ENCODE measurements at places on chromosomes 1 and 21.

GRCh38 chr1:157852476-157852875, 10.9 kb upstream of the CD5L start:
- no peak for DNase-seq

GRCh38 chr21:35674091-35674671, 386.1 kb downstream of the SETD4 start:
- no peak for DNase-seq

DNA sequence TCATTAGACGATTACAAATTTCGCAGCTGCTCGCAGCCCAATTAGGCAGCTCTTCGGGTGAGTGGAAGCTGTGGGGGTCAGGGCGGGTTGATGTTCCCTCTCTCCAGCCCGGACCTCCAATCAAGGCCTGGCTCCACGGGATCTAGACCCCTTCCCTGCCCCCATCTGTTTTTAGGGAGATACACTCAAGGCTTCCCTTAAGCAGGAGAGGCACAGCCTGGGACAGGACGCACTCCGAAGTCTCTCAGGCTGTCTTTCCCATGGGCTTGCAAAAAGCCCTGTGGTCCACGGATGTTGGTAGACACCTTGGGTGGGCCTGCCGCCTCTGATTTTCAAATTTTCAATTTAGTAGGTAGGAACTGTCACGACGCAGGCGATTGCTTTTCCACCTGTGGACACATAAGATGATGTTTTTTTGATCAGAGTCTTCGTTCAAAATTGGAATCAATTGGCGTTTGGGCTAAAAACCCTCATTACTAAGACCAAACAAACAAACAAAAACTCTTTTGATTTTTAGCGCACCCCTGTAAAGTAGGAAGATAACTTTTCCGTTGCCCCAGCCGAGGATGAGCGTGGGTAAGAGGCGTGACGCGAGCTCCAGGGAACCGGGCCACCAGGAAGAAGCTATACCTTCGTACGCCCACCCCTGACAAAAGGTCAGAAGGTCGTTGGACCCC, 2.5 kb upstream of the LHX8 start:
- no peak for DNase-seq

GRCh38 chr1:11787251-11787803, 18.4 kb downstream of the MTHFR start:
- no peak for DNase-seq

DNA sequence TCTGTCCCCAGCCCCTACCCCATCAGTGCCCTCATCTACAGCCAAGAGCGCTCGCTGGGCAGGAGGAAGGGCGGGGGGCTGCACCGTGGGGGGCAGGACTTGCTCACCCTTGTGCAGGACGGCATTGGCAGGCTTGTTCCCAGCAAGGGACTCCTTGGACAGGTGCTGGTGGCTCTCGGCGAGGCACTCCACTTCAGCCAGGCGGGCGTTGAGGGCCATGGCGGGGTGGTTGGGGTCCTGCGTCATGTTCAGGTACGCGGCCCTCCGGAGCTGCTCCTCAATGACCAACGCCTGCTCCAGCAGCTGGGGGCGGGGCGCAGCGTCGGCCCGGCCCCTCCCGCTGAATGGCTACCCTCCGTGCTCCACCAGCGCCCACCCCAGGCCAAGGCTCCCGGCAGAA, 64.0 kb downstream of the KCNAB2 start:
- no peak for DNase-seq

DNA sequence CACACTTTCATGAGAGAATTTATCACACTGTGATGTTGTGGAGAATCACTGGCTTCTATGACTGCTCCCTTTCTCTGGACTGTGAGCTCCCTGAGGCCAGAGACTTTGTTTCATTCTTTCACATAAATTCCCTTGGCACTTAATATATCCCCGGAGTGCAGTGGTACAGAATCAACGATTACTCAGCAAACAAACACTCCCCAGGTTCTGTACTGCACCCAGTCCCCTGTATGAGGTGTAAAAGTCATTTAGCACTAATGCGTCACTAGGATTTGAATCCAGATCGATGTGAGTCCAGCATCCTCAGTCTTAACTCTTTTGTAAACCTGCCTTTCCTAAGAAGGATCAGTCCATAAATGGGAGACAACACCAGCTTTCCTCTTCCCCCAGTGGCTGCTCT, 6.8 kb upstream of the UTP25 start:
- no peak for DNase-seq

DNA sequence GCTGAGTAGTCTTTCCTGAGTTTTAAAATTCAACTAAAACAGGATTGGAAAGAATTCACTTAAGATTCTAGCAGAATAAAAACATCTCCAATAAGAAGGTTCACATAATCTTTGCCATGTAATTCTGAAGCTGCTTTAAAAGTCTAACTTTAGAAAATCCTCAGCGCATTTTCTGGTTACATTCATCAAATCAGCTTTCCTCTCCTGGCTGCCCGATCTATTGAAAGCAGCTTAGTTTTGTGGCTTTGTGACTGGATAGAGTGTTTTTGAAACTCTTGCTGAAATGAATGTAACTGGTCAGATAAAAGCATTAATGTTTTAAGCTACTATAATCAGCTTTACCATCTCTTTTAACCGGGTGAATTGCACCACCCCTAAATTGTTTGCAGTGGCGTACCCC, 66.8 kb downstream of the DOP1B start:
- no peak for DNase-seq

DNA sequence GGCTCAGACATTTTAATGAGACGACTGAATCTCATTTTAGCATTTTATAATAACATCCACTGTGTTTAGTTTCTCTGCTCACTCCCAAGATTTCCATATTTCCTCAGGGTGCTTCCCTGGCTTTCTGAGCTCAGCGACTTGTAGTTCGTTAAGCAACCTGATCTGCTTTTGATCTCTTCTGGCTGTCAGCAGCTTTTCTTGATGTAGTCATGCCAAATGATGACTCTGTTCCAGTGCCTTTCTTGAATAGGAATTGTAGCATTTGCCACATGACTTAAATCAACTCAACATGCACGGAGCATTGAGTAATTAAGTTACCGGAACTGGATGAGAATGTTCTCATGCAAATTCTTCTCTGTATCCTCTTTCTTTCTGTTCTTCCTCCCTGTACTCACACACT, 246.1 kb downstream of the FMN2 start:
- no peak for DNase-seq

GRCh38 chr1:162386292-162387225, 5.0 kb downstream of the C1orf226 start:
- DNase-seq: no peak

- no peak for DNase-seq
These were observed 171.6 kb downstream of the NTPCR start for GRCh38 chr1:233121947-233122559.

DNA sequence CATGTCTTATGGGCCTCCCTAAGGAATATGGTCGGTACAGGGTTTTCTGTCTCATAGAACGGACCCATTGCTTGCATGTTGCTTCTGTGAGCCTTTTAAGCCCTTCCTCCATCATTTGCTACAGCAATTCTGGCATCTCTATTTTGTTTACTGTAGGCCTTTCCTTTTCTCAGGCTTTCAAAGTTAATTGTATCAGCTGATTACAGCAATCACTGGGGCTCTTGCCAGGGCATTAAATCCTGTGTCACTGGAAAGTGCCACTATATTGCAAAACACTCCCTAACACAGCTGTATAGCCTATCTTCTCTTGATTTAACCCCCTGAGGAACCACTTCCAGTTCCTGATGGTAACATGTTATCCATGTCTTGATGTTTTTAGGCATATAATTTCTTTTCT, 156.5 kb downstream of the PDE4B start:
- DNase-seq: no peak

DNA sequence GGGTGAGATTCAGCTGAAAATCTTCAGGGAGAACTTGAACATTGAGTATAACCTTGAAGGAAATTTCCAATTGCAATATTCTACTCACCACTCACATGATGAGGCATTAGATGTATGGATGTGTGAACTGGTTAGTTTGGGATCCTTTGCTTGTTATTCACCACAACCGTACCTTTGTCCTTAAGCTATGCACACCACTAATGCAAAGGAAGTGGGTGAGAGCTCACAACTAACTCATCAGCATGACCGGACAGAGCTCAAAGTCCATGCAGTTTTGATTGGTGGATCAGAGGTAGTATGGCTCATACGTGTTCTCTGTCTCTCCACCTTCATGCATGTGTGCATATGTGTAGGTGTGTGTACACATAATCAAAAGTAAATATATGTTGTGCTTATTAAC, 43.5 kb upstream of the MROH9 start:
- no peak for DNase-seq

- DNase-seq: no peak
These were observed 31.7 kb downstream of the ARID1A start for GRCh38 chr1:26727476-26727875.

DNA sequence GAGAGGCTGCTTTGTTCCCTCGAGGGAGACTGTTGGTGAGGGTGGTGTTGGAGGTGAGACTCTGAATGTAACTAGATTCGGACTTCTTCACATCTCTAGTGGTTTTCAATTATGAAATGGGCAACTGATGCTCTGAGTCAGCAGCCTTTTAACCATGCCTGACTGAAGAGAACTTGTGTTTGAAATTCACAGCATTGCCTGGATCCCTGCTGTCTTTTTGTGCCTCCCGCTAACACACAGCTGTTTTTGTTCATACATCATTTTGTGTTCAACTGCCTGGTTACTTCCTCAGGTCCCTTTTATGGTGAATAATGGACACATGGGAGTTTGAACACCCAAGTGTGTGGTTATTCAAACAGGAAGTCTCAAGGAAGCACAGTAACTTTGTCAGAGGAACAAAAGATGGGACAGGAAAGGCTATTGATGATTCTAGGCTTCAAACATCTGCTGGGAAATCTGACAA, 16.8 kb downstream of the LAMC1 start:
- no peak for DNase-seq

- DNase-seq: no peak
These were observed 285.1 kb downstream of the TPR start for GRCh38 chr1:186089940-186090339.

DNA sequence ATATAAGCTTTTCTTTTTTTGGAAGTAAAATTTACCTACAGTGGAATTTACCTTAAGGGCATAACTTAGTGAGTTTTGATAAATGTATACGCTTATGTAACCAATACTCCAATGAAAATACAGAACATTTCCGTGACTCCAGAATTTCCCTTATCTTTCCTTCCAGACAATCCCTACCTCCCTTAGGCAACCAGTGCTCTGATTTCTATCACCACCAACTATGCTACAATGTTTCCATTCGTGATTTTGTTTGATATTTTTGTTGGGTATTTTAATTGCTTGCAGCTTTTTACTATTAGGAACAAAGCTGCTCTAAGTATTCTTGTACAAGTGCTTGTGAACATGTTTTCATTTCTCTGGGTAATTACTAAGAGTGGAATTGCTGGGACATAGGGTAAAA, 14.6 kb downstream of the IFT25 start:
- no peak for DNase-seq

DNA sequence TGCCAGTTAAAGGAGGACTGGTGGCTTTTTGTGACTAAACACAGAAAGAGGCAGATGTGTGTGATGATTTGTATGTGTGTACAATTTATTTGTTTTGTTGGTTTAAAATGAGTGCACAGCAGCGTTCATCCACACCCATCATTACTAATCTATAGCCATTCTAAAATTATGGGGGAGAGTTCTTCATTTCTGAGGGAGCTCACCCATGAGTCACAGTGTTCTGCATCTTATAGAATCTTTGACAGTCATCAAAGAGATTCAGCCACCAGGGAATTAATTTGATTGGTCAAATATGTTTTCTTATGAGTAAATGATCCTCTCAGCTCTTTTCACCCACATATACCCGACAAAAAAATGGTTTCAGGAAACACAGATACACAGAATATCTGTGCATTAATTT, 147.9 kb downstream of the GREM2 start:
- DNase-seq: no peak

GRCh38 chr1:172517081-172517480, 15.9 kb upstream of the SUCO start:
- no peak for DNase-seq

DNA sequence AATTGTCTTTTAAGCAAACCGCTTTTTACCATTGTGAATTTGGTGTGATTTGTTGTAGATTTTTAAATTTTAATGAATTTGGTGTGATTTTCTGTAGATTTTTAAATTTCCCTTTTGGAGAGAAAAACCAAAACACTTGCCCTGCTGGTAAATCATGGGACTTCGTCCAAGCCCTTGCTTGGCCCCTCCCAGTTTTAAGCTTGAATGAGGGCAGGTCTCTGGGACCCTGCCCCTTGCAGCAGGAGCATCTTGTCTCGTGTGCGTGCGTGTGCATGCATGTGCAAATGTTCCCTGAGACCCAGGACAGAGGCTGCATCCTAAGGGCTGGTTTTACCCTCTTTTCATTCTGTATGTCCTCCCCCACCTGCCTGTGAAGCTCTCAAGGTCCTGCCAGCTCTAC, 248.6 kb downstream of the GREM2 start:
- DNase-seq: no peak

GRCh38 chr21:36776981-36777617, 78.2 kb downstream of the SIM2 start:
- no peak for DNase-seq

DNA sequence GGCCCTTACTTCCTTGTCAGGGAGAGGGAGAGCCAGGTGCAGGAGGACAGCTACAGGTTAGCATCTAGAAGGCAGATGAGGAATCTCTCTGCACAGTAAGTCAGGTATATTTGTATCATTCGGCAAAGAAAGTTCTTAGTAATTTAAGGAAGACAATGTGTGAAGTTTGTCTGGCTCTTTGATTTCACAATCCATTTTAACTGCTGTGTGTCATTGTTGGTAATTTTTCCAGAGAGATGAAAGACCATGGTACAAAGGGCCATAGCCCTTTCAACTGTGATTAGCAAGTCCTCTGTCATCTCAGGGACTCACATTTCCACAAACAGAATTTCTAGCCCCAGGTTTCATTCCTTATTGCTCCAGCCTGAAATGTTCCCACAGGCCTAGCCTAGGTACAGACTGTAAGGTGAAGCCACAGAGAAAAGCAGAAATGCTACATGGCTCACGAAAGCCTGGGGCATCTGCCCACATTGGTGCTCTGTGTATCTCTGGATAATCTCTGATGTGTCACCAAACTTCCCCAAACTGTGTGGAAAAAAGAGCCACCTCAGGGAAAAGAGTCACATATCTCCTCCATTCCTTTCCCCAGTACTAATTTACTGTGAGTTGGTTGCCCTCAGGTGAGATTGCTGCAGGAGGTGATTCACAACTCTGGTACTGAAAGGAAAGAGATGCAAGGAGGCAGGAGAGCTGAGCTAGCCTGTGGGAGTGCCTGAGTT, 70.6 kb downstream of the SYT6 start:
- DNase-seq: no peak

GRCh38 chr1:201459775-201460174, 9.2 kb downstream of the PHLDA3 start:
- DNase-seq: no peak

DNA sequence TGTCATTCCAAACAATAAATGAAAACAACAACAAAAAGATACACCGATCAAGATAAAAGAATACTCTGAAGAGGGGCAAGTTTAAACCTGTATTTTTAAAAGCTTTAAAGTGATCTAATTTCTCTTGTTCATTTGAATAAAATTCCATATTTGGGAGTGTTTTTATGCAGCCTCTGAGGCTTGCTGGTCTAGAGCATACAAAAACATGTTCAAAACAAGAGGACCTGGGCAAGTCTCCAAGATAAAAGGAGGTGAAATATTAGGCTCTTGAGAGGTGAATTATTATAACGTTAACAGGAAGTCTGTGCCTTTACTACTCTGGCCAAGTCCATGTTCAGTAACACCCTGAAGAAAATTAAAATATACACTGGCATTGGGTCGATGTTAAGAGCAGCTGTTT, 20.1 kb downstream of the URB1 start:
- DNase-seq: no peak
